SJCRH30 (cell line): ENCODE measurements at places on chromosomes 12 and 14. TPM values are rescaled to one million over a fixed set of nuclear protein-coding genes. Genes with fewer than 3 reads are reported as not detected.

The EGLN3 gene
- total RNA-seq = 34.5 and 38.4 TPM in 2 replicates

The TTC9 gene
- total RNA-seq = 6.4 and 6.5 TPM in 2 replicates

The CORO1C gene
- total RNA-seq = 95.7 and 113 TPM in 2 replicates

The TAS2R14 gene
- 1.4 and 2.8 TPM in 2 replicates for total RNA-seq

- DNase-seq = no peak
Measured at GRCh38 chr12:114750917-114751316, 66.9 kb upstream of the TBX3 start.

DNA sequence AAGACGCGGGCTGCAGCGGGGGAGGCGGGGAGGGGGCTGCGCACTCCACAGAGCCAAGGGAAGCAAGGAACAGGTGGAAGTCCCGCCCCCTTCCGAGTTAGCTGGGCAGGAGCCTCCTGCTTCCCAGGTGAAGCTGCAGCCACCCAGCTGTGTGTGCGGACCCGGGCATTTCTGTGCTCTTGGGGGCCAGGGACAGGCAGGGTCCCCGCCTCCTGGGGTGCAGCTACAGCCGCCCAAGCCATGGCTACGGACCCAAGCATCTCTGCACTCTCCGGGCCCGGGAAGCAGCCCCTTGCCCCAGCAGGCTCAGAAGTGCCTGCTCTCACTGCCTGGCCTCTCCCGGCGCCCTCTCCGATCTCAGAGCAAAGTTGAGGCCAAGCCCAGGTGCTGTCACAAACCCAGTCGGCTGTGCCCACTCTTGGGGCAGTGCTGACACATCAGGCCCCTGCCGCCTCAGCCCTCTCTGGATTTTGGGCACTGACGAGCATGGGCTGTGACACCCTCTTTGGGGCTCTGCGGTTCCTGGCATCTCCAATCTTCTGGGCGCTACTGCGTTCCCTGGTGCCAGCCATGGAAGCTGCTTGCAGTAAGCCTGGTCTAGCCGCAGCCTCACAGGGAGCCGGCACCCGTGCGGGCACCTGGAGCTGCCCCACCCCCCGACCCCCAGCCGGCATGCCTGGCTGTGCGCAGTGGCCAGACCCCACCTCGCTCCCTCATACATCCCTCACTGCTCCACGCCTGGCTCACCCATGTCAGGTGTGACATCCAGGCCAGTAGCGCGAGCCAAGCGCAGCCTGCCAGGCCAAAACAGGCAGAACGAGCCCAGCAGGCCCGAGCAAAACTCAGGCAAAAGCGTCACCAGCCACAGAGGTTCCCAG lies 8.5 kb upstream of the MGAT4C start:
- DNase-seq = no peak

DNA sequence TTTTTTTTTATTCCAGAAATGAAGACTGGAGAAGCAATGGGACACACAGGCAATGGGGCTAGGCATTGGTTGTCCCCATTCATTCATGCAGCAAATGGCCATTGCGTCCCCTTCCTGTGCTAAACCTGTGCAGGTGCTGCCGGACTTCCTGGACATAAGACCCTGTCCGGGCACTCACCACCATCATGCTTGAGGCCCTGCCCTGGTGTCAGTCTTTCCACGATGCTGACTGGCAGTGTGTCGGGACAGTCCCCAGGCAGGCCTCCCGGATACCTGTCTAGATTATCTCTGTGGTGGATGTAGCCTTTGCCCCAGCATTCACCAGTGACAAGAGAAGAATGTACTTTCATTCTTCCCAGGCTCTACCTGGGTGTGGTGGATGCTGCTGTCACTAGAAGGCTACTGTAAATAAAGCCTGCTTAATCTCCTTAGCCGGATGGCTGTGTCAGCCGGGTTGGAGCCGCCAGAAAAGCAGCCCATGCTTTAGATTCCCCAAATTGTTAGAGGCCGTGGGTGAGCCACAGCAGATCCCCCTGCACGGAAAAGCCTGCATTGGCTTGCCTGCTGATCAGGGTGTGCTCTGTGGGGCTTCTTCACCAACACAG lies 94.5 kb upstream of the PARP11 start:
- no peak for DNase-seq

- DNase-seq = no peak
Measured at GRCh38 chr12:65623507-65623906, 200.8 kb upstream of the HMGA2 start.

DNA sequence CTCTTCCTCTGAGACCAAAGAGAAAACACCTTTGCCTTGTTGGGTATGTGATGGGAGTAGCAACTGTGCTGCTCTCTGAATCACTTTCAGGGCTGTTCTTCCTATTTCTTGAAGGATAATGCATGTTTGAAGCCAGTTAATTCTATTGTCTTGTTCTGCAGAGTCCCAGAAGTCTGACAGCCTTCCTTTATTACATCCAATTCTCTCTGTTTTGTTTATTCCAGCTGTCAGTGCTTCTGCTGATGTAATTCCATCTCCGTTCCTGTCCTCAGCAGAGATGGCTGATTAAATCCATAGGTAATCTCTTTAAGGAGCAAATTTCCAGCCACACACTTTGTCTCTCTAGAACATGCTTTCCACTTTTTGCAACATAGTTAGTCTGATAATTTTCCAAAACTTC lies 59.7 kb downstream of the MGAT4C start:
- no peak for DNase-seq

DNA sequence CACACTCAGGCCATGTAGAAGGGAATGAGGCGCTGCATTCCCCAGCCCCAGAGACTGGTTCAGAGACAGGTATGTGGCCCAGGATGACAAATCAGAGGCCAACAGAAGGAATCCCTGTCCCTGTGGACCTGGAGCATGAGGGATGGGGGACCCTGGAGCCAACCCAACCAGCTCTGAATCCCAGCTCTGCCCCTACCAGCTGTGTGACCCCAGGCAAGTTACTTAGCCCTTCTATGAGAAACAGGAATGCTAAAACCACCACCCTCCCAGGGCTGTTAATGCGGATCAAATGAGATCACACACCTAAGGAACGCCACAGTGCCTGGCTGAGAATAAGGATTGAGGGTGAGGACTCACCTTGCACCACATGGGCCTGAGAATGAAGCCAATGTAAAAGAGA lies 15.6 kb downstream of the ITPK1 start:
- no peak for DNase-seq

- no peak for DNase-seq
Measured at GRCh38 chr14:34619471-34619870, 10.5 kb downstream of the SNX6 start.

GRCh38 chr12:89783359-89784060 lies 74.9 kb upstream of the ATP2B1 start:
- DNase-seq = peak; percentile 88

DNA sequence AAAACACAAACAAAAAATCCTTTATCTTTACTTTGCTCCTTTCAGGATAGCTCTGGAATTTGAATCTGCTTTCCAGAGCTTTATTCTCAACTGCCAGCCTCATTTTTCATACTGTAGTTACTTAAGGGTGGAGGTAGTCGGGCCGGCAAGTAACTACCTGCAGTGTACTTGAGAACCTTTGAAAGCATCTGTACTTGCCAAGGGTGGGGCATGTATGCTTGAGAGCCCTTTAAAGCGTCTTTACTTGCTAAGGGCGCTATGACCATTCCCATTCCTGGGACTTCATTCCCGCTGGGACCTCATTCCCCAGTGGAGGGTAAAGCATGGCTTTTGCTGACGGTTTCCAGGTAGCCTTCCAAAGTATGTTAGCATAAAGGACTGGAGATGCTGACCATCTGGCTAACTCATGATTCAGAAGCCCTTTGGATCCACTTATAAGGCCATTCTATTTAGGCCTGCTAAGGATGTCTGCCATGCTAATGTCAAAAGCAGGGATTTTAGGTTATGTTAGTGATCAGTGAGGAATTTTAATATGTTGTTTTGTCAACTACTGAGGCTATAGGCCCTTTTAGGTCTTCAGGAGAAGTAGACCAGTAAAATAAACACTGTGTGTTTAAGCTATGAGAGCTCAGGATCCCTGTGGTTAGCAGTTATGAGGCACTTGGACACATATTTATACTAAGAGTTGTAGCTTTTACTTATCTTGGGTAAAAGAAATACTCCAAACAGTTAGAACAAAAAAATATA lies 74.9 kb downstream of the CRADD start:
- no peak for DNase-seq

DNA sequence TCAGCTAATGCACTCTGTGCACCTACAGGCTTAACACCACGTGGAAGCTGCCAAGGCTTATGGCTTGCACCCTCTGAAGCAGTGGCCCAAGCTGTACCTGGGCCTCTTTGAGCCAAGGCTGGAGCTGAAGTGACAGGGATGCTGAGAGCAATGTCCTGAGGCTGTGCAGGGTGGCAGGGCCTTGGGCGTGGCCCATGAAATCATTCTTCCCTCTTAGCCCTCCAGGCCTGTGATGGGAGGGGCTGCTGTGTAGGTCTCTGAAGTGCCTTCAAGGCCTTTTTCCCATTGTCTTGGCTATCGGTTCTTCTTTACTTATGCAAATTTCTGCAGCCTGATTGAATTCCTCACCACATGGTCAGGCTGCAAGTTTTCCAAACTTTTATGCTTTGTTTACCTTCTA lies 47.4 kb upstream of the TMTC1 start:
- DNase-seq = no peak
